ENCODE measurements at places on chromosomes 13 and 19.
A peak's percentile ranks its signal among the peaks of the same experiment; 100 is the strongest.

- DNase-seq = no peak
Observed at GRCh38 chr19:16198370-16198651, 600 bp downstream of the AP1M1 start.

GRCh38 chr13:76293751-76294150 lies 592.5 kb downstream of the KCTD12 start:
- no peak for DNase-seq

DNA sequence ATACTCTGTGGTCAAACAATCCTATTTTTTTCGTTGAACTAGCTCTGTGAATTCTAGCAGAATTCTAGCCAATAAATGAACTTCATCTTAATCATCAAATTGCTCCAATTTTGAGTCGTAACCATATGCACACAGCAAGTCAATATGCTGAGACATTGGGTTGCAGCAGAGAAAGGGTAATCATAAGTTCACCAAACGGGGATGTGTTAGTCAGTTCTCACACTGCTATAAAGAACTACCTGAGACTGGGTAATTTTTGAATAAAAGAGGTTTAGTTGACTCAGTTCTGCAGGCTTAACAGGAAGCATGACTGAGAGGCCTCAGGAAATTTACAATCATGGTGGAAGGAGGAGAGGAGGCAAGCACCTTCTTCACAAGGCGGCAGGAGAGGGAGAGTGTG lies 67.7 kb upstream of the ABCC4 start:
- no peak for DNase-seq

GRCh38 chr19:30406220-30407067 lies 34.3 kb downstream of the ZNF536 start:
- peak; percentile 24 for DNase-seq

- no peak for DNase-seq
Observed at GRCh38 chr13:35858665-35859064, 272.5 kb downstream of the DCLK1 start.

DNA sequence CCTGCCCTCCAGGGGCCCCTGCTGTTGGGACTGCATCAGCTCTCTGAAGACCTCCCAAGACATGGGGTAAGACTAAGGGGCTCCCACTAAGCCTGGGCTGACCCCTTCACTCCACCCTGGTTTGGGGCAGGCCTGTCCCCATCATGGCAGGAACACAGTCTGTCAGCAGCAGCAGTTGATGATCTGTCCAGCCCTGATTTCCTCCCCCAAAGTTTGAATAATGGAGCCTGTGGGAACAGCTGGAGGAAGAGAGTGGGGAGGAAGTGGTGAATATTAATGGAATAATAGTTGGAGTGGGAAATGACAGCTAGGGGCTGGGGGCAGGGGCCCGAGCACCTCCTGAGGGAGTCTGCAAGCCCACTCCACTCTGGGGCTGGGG lies 1.3 kb upstream of the B3GNT8 start:
- no peak for DNase-seq

DNA sequence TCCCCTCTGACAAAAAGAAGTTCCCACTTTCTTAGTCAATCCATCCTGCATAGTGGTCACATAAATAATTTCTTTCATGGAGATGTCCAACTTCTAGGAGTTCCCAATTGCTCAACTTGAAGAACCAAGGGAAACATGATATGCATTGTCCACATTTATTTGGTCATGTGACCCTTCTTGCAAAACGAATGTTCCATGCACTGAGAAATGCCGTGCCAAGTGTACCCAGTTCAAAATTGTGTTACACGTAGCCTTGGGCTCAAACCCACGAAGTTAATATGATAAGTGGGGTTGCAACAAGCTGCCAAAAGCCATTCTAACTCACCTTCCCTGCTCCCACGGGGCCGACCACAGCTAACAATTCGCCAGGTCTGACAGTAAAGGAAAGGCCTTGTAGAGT lies 113.1 kb downstream of the ABCC4 start:
- DNase-seq = no peak

- no peak for DNase-seq
Observed at GRCh38 chr19:41175801-41176777, 16.9 kb upstream of the CYP2S1 start.

GRCh38 chr13:80094526-80094925 lies 246.4 kb downstream of the SPRY2 start:
- DNase-seq = no peak

GRCh38 chr19:39347332-39348164 lies 5.3 kb downstream of the SAMD4B start:
- no peak for DNase-seq

GRCh38 chr19:708154-709143 lies at the start of gene PALM:
Gene PALM, plus strand, starts transcription at chr19:708935. Its CDS starts 212 bp downstream, at chr19:709147.
- DNase-seq = no peak

- DNase-seq = no peak
Observed at GRCh38 chr19:50184196-50184595, 19.2 kb upstream of the MYH14 start.

DNA sequence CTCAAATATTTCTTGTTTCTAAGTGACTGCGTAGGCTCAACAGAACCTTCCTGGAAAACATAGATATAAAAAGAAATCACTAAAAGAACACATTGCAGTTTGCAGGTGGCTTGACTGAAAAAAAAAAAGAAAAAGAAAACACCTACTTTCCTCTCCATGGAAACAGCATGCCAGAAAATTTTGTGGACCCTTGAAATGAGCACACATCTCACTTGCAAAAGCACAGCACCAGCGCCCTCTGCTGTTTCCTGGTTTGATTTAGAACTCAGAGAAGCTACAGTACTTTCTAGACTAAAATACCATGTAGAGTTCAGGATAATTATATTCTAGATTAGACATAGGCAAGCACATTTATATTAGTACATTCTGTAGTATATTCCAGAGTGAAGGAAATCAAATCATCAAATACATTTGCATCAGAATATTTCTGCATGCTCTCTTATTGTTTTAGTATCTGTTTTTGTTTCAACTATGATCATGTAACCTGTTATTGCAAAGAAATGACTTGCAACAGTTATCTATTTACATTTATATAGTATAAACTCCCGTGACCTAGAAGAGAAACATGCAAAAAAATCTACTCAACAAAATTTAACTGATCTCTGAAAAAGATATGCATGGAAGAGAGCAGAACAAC lies 22.3 kb upstream of the XPO4 start:
- peak; percentile 86 for DNase-seq

DNA sequence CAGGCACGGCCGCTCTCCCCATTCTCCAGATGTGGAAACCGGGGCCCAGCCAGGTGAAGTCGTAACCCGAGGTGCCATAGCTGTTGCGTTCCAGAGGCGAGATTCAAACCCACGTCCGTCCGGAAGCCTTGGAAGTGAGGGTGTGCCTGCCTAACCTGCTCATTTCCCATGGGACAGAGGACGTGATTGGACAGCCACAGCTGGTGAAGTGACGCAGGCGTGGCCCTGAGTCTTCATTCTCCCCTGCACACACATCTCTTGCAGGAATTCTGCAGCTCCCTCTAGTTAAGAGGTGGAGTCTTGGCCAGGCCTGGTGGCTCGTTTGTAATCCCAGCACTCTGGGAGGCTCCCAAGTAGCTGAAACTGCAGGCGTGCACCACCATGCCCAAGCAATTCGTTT lies 16.8 kb downstream of the MEIS3 start:
- DNase-seq = no peak

DNA sequence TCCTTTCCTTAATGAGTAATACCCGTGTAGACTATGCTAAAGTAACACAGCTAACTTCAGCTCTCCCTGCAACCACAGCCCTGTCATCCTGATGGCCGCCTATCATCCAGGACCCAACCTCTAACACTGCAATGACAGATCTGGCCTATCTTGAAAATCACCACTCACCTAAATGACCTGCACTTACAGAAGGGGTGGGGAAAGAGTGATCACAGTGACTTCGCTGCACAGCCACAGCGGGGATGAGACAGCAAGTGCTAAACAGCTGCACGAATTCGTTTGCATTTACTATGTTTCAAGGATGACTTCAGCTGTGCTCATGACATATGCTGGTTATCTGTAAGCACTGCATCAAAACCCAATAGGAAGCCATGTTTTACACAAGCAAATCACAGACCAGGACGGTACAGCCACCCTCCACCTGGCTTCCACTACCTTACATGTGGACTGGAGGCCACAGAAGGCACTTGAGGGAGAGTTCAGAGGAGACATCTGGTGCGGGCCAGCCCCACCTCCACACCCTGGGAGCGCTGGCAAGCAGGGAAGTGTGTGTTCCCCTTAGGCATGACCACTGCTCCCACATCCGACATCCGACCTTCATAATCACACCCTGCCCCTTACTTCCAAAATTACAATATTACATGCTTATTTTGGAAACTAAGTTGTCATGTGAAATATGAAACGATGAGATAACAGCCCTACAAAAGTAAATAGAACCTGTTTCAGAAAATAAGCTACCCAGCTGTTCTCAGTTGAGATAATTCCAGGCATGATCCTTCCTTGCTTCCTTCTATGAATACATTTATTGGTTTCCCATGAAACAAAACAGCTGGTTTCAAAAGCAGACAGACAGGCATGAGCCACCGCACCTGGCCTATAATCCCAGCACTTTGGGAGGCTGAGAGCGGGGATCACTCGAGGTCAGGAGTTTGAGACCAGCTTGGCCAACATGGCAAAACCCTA lies 95.7 kb downstream of the STK24 start:
- DNase-seq = peak; percentile 84

DNA sequence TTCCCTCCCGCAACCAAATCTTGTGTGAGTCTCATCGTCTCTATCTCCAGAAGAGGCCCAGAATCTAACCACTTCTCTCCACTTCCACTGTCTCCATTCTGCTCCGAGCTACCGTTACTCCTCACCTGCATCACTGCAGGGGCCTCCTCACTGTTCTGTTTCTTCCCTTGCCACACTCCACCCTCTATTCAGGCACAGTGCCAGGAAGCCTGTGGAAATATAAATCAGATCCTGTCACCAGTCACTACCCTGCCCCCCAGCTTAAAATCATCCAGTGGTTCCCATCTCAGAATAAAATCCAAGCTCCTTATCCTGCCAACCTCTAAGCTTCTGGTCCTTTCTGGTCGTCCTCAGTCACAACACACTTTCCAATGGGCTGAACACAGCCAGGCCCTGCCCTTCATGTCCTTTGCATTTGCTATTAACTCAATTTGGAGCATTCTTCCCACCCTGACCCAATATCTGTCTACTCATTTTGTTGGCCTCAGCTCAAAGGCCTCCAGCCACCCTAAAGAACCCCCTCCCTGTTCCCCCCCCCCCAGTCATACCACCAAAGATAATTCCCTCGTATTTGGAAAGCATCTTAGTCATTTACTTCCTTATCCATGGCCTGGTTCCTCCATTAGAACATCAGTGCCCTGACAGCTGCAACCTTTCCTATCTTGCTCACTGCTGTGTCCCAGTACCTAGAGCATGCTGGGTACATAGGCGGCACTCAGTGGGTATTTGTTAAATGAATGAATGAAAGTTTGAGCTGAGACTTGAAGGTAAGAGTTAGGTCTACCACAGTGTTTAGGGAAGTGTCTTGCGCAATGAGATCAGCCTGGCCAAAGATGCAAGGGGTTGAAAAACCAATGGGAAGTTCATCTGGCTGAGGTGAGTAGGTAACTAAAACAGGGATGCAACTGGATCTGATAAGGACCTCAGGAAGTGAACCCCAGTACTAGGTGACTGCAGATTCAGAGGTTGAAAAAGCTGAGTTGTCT lies 24.4 kb downstream of the ZNF175 start:
- no peak for DNase-seq

DNA sequence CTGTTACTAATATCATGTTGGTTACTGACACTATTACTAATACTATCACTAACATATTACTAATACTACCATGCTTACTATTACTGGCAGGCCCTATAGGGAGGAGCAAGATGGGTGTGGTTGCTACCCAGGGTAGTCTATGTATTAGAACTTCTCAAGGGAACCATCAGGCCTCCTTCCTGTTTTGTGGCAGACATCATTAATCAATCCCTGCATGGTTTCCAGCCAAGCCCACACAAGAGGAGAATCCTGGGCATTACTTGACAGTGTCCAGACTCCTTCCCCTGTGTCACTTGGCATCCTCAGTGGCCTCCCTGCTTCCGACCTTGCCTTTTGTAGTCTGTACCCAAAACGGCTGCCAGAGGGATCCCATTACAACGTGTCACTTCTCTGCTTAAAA lies 8.9 kb downstream of the HAS1 start:
- no peak for DNase-seq

GRCh38 chr13:81048026-81048461 lies 707.1 kb upstream of the SPRY2 start:
- peak; percentile 1 for DNase-seq

- DNase-seq = no peak
Observed at GRCh38 chr13:73542446-73542845, 483.6 kb downstream of the KLF5 start.

- no peak for DNase-seq
Observed at GRCh38 chr13:54368387-54368786, 1339.8 kb downstream of the OLFM4 start.

GRCh38 chr19:15101479-15102082 lies 5.6 kb upstream of the SYDE1 start:
- DNase-seq = peak; percentile 59

GRCh38 chr13:78680576-78681350 lies 21.8 kb upstream of the OBI1 start:
- DNase-seq = no peak

DNA sequence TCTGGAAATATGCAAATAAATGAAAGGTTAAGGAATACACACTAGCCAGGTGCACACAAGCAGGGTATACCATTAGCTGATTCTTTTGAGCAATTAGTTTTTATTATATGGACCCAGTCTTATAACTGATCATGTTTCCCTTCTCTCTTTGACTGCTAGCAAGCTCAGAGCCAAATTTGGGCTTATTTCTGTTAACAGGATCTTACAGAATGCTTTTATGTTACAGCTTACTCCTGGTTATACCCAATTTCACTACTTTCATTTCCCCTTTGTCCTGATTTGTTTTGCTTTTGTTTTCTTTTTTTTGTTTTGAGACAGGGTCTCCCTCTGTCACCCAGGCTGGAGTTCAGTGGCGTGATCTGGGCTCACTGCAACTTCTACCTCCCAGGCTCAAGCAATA lies 12.9 kb upstream of the TPT1 start:
- DNase-seq = no peak

- DNase-seq = no peak
Observed at GRCh38 chr13:92656648-92657047, 570.0 kb upstream of the GPC6 start.
